ENCODE measurements at places on chromosomes 6 and 20. TPM values are rescaled to one million over a fixed set of nuclear protein-coding genes. Genes with fewer than 3 reads are reported as not detected.

The TCF21 gene
- 217 TPM for polyA plus RNA-seq

- no peak for DNase-seq
Measured at GRCh38 chr6:32117461-32117860, 8.3 kb upstream of the TNXB start.

The EYS gene
- polyA plus RNA-seq = 0.82 TPM

- DNase-seq = no peak
Measured at GRCh38 chr6:153564803-153565202, 433.7 kb upstream of the RGS17 start.

- no peak for DNase-seq
Measured at GRCh38 chr6:107132330-107132954, 17.1 kb upstream of the BEND3 start.

DNA sequence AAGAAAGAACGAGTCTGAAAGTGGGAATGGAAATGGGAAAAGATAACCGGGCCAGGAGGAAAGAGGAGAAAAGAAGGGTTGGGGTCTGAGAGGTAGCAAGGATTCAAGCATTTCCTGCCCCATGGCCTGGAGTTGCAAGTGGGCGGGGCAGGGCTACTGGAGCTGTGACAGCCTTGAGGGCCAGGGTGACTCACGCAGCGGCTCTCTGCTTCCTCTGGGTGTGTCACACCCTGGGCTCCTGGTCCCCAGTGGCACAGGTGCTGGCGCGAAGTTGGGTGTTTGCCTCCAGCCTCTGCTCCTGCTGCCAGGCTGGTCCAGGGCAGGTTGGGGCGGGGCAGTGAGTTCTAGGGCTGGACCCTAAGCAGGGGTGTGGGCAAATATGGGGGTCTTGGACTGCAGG lies 3.3 kb upstream of the ULBP3 start:
- peak; percentile 94 for DNase-seq

DNA sequence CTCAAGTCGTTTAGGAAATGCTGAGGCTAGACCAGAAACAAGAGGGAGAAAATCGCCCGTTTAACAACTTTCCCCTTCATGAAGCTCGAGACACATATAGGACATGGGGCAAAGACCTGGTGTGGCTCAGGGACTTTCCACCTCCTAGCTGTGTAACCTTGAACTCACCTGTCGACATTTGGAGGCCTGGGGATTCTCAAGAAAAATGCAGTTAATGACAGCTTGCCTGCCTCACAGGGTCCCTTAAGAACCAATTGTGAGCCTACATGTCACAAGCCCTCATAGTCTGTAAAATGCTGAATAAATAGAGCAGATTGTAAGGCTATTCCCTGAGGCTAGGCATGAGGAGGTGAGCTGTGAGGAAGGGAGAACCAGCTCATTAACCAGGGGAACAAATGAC lies 35.1 kb downstream of the MGME1 start:
- DNase-seq = no peak

GRCh38 chr6:67883500-67884366 lies 751.3 kb upstream of the ADGRB3 start:
- DNase-seq = no peak

DNA sequence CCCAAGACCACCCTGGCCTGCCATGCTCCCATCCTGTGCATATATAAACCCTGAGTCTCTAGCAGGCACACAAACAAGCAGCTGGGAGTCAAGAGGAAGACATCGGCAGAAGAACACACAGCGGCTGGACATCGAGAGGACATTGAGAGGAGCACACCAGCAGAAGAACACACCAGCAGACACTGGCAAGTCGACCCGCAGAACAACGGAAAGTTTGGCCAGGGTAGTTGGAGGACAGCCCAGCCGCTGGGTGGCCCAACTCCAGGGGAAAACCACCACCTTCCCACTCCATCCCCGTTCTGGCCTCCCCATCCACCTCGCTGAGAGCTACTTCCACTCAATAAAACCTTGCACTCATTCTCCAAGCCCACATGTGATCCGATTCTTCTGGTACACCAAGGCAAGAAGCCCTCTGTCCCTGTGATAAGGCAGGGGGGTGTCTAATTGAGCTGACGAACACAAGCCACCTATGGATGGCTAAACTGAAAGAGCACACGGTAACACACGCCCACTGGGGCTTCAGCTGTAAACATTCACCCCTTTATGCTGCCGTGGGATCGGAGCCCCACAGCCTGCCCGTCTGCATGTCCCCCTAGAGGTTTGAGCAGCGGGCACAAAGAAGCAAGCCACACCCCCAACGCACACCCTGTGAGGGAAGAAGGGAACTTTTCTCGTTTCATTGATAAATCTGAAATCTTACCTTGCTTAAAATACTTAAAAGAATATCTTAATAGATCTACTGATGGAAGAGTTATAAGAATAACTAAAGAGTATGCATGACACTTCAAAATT lies 13.8 kb downstream of the TMX4 start:
- no peak for DNase-seq

The PLN gene
- polyA plus RNA-seq = 2.3 TPM

The PTGIS gene
- polyA plus RNA-seq = 6.8 TPM

DNA sequence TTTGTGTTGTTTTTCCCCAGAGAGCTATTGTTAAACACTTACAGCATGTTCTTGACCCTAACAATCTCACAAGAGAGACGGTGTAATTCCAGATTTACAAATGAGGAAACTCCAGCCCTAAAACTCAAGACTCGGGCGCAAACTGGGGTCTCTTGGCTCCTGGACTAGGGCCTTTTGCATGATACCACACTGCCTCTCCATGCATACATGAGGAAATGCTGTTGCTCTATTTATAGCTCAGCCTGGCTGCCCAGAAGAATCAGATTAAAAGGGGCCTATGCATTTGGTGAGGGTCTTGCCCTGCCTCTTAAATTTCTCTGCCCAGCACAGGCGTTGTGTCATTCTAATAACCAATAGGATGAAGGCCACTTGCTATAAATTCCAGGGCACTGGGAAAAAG lies 30.5 kb upstream of the SNRPB2 start:
- DNase-seq = no peak

GRCh38 chr6:154768280-154768679 lies 35.1 kb downstream of the SCAF8 start:
- DNase-seq = no peak

The DLGAP4 gene
- polyA plus RNA-seq = 84.3 TPM

The RNF182 gene
- 6.9 TPM for polyA plus RNA-seq

The SRMS gene
- polyA plus RNA-seq = not detected

The BEND6 gene
- polyA plus RNA-seq = 2.6 TPM

DNA sequence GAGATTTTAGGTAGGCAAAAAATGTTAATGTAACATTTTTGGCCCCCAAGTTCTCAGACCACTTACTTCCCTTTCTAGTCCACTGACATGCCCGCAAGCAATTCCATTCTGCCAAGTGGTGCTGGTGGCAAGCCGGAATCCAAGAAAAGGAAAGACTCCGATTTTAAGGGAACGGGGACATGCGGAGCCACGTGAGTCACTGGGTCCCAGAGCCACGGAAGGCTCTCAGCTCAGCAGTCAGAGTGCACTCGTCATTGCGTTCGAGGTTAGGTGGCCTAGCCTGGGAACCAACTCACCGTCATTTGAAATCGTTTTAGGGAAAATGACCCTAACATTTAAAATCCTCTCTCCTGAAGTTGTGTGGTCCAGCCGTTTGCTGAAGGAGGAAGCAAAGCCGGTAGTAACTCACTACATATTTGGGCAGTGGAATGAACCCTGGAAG lies 711 bp upstream of the SIRT5 start:
- DNase-seq = peak; percentile 10

All from left lung (tissue), 14 donors.